ENCODE measurements at places on chromosomes 5 and 9.

DNA sequence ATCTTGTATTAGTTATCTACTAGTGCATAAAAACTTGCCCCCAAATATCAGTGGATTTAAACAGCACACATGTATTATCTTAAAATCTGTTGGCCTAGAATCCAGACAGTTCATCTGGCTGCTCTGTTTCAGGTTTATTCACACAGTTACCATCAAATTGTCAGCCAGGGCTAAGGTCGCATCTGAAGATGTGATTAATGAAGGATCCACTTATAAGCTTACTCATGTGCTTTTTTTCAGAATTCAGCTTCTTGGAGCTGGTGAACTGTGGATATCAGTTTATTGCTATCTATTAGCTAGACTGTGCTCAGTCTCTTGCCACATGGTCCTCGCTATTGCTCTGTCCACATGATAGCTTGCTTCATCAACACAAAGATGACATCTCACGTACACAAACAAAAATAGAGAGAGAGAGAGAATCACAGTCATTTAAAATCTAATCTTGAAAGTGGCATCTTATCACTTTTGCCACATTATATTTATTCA, 81.5 kb downstream of the PRDM9 start:
- DNase-seq: no peak

DNA sequence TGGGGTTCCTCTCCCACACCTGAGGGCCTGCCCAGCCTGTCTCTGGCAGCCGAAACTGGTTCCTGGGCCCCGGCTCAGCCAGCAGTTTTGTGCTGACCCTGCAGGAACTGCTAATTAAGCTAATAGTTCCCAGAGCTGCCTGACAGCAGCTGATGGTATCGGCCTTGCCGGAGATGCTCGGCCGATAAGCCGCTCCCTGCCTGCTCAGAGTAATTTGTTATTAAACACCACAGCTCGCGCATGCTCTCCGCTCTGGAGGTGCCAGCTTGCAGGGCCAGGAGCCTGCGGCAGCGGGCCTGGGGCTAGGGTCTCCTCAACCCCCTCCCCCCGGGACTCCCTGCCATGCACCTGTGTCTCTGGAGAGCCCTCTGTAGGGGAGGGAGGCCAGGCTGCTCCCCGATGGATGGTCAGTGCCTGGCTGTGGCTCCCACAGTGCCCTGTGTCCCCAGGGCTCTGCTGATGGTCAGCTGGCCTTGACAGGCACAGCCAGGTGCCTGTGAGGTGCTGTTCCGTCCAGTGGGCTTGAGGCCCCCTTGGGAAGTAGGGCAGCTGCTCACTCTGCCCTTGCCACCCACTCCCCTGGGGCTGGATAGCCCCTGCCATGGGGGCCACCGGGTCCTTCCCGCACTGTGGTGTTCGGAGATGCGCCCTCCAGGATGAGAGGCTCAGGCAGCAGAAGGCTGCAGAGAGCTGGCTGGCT, 41.7 kb downstream of the RXRA start:
- no peak for DNase-seq

DNA sequence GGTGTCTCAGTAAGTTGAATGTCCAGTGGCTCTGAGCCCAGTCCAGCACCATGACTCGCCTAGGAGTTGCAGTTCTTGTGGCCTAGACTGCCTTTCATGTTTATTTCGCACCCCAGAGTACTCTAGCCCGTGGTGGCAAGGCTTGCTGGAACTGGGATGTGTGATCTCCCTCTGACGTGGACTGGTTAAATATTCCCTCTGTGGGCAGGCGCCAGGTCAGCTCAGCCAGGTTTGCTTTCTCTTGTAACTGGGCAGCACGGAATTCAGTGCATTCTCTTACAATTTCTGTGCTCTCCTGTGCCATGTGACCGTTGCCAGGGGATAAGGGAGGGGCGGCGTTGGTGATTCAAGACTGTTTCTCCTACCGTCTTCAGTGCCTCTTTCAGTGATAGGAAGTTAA, 270.8 kb downstream of the KDM4C start:
- no peak for DNase-seq

- DNase-seq: no peak
Measured at GRCh38 chr5:132467287-132467984, 23.1 kb downstream of the IRF1 start.

- DNase-seq: no peak
Measured at GRCh38 chr5:172584638-172585037, 56.4 kb upstream of the NEURL1B start.

- DNase-seq: no peak
Measured at GRCh38 chr9:96038271-96038670, 162.8 kb downstream of the ERCC6L2 start.

DNA sequence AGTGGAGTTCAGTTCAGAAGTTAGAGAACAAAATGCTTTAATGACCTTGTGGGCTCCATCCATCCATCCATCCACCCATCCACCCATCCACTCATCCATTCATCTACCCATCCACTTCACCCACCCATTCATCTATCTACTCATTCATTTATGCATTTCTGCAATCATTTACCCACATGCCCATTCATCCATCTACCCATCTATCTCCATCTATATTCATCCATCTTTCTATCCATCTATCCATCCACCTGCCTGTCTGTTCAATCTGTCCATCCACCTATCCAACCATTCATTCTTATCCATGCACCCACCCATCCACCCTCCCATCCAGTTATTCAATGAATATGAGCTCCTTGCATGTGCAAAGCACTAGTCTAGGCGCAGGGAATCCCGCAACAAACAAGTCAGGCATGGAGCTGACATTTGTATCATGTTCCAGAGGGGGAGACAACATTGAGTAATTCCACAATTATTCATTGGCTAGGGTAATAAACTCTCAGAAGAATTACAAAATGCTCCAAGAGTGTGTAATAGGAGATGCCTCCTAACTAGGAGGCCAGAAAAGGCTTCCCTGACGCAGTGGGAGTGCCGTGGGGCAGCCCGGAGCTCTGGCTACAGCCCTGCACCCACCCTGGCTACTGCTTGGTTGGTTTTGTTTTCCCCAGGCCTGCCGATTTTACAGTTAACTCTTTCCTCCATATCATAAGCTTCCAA, 211.2 kb downstream of the NXNL2 start:
- DNase-seq: peak; percentile 51

DNA sequence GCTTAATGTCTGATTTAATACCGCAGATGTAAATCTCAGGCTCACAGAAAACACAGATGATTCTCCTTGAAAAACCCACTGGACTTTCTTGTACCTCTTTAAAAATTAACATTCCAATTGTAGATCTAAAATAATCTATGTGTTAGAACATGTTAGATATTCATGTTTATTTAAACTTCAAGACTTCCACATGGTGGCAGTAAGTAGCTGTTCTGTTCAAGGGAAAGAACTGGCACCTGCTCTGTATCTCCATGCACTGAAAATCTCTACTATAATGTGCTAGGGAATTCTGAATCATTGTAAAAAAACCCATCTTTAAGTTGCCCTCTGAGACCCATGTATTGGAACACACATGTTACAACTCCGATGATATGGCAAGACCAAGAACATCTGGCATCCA, 366.9 kb downstream of the DMRTA1 start:
- peak; percentile 1 for DNase-seq

GRCh38 chr9:121952611-121953010, 140.5 kb downstream of the TTLL11 start:
- DNase-seq: no peak

- DNase-seq: no peak
Measured at GRCh38 chr9:104468261-104468660, 35.8 kb upstream of the OR13F1 start.

DNA sequence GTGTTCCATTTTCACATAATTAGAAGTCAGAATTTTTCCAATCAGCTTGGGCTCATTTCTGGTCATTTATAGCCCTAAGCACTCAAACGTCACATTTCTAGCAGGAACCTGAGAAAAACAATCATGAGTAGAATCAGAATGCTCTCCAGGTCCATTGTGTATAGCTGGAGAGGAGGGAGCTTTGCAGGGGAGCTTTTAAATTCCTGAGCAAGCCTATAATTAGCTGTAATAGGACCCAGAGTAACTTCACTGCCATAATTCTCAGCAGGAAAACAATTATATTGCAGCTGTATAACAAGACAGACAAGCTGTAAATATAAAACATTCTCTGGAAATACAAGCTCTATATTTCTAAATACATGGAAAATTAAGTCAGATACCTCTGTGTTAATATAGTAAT, 637.6 kb upstream of the SGCD start:
- DNase-seq: no peak

DNA sequence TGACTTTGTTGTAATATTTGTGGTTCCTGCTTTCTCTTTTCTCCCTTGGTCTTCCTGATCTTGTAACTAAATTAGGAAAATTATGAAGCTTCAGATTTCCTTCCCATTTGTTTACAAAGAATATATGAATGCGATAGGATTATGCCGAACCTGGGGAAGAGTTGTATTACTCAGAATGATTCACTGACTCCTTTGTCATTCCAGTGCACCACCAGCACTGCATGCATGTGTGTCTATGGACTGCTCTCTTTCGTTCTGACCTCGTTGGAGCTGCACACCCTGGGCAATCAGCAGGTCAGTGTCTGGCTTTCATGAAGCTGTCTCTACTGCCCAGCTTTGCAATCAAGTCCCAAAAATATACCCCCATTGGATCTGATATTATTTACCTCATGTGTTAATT, 25.5 kb downstream of the NUP188 start:
- DNase-seq: peak; percentile 21

GRCh38 chr5:10520706-10521105, 43.2 kb upstream of the ANKRD33B start:
- no peak for DNase-seq

DNA sequence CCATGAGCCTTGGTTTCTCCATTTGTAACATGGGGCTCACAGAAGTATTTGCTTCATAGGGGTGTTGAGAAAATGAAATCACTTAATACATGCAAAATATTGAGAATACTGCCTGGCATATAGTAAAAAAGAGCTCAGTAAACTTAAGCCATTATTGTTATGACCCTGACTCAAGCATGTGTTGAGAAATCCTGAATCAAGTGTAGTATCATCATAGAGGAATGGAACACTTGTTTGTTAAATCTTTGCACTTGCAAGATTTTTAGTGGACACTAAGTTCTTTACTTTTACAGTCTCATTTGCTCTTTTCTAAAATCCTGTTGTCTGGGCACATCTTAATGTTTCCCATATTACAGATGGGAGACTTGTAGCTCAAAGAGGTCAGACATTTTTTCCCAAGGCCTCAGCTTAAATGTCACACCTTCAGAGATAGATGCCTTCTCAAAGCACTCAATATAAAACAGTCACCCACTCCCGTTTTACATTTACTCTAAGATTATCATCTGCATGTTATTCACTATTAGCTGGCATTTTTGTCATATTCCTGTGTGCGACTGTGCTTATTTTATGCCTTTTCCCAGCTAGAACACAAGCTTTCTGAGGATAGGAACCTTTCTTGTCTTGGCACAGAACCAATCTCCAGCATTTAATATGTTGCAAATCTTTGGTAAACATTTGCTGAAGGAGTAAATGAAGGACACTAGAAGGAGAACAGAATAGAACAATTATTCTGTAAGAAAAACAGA, 250.0 kb upstream of the TNC start:
- no peak for DNase-seq

DNA sequence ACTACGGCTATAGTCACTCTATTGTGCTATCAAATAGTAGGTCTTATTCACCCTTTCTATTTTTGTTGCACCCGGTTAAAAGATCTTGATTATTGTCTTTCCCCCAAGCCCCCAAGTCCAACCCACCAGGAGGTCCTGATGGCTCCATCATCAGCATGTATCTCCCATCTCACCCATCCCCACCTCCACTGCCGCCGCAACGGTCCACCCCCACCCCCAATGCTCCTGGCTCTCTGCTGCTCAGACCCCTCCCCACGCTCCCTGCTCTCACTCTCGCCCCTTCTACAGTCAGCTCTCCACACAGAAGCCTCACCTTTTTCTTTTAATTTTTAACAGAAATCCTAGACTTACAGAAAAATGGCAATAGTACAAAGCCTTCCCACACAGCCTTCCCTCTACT, 51.5 kb upstream of the SH3PXD2B start:
- DNase-seq: no peak

DNA sequence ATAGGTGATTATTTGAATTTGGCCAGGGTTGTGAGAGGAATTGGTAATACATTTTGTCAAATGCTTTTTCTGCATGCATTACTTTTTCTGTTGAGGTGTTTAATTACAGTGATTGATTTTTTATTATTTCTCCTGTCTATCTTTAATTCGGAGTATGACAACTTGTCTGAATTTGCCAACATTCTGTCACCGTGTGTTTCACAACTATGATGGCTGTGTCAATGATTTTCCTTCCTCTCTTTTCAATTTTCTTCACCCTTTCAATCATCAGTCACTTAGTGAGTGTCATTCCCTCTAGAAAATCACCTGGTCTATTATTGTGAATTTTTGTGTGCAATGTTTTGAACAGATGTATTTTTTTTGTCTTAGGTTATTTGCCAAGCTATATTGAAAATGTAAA, 1221.4 kb upstream of the CDH18 start:
- DNase-seq: no peak

Measured in HTR-8/SVneo (cell line).